Left ventricle myocardium inferior (tissue), 1 donor: ENCODE measurements at places on chromosomes 11 and 22. TPM values are rescaled to one million over a fixed set of nuclear protein-coding genes. Genes with fewer than 3 reads are reported as not detected.

- DNase-seq, result peak; percentile 12
Observed at GRCh38 chr22:20106849-20107237, 9.1 kb upstream of the RANBP1 start.

The BSX gene
- total RNA-seq, result not detected

The TMEM121B gene
- total RNA-seq, result 1.5 TPM

DNA sequence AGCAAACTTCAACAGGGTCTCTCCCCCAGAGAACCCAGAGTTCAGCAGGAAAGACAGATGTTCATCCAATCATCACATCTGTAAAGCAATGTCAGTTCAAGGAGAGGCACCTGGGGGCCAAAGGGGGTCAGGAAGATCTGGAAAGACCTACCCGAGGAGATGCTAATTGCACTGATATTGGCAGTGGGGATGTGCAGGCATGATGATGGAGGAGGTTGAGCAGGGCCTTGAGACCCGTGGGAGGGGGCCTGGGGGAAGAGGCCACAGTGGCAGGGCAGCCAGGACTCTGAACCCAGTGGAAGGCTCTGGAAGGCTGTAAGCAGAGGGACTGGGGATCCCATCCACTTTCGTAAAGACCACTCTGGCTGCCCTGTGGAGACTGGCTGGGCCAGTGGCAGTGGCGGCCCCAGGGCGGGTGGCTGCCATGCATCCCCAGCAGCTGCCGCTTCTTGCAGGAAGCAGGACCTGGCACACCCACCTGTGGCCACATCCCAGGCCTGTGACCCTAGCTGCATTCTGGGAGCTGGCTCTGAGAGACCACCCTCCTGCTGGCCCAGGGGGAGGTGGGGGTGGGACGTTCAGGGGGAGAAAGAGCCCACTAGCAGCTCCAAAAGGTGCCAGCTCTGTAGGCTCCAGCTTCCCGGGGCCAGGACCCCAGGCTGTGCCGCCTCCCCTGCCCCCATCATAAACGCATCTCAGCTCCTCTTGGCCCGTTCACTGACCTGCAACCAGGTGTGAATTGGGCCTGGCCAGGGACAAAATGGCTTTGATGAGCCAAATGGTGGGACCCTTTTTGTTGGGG, 59.9 kb upstream of the FGF3 start:
- DNase-seq, result peak; percentile 8

GRCh38 chr11:67288198-67288451, 978 bp upstream of the ANKRD13D start:
- no peak for DNase-seq

The BTG4 gene
- not detected for total RNA-seq
